ENCODE measurements at places on chromosomes 2 and 18.
A peak's percentile ranks its signal among the peaks of the same experiment; 100 is the strongest.

DNA sequence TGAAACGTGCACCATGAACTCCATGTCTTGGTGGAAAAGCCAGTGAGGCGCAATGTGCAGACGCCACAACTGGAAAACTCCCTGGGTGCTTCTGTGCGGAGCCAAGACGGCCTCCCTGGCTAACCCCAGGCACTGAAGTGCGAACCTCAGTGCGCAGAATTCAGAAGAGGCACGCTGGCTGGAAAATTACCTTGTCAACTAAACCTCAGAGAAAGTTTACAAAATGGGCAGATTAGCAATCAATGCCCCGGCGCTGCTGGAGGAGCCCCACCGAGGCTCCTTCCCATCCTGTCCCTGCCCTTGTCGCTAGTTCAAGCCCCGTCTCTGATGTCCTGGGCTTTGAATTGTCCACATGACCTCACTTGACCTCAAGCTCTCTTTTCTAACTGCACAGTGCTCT lies 22.2 kb downstream of the SNORC start:
- DNase-seq = no peak

DNA sequence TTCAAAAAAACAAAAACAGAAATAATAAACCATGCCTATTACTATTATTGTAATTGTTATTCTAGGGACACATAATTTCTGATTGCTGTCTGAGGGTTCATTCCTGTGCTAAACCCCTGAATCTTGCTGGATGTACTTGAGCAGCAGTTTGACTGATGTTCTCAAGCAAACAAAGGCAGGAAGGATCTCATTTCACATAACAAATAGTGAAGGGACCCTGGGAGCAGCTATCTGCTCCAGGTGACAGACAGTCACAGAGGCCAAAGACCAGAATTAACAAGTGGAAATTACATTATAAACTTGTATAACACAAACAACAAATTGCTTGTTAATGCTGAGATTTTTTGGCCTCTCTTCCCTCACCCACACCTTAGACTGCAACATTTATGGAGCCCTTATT lies 284.2 kb downstream of the THSD7B start:
- DNase-seq = no peak

DNA sequence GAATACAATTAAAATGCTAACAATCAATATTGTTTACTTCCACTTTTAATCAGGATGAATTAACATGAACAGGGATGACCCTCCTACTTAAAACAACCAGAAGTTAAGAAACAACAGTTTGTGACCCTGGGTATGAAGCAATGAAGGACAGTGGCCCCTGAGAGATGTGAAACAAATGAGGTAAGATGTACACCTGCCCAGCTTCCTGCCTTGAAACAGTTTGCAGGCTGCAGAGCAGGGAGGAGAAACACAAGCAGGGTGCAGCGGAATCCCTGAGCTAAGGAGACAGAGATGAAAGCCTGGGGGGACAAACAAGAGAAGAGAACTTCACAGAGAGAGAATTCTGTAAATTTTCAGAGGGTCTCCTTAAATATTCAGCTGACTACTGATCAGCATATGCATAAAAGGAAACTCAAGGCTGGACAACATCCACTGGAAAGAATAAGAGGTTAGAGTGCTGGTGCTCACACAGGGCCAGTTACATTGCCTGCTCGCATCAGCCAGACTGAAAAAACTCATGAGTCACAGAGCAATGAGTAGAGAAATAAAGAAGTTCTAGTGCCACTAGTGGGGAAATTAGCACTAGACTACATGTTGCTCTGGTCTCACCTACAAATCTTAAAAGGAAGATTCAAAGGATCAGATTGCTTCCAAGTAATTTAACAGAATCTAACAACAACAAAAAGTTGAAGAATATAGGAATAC lies 106.4 kb downstream of the PID1 start:
- DNase-seq = no peak

- DNase-seq = peak; percentile 48
Measured at GRCh38 chr2:69642709-69643601, 584 bp downstream of the AAK1 start.

All from T-helper 2 cell (primary cell).